NCI-H1694 treated with DMSO at 0.1 percent for 48 hours (cell line): ENCODE measurements at places on chromosomes 1 and 21.

- no peak for DNase-seq
Observed at GRCh38 chr1:156884560-156885184, 8.8 kb upstream of the PEAR1 start.

DNA sequence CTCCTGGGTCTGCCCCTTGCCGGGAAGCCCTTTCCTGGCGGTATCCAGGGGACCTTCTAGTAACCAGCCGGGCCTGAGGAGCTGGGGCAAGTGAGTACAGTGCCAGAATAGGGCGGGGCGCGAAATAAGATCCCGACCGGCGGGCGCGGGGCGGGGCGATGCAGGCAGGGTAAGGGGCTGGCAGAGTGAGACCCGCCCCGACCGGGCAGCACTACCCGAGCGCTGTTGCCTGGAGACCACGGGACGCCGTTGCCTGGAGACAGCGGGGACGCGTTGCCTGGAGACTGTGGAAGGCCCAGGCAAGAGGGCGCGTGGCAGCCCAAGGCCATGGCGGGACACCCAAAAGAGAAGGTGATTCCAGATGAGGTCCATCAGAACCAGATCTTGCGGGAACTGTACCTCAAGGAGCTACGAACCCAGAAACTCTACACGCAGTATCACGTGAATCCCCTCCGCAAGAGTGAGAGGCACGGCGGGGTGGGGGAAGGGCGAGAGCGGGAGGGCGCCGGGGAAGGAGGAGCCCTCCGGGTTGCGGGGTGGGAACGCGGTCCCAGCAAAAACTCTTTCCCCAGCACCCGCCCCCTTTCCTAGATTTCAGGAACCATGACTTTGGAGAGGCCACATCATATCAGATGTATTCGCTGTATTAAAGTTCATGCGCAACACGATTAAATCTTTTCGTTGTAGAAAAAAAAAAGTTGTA, 24.3 kb downstream of the EBNA1BP2 start:
- DNase-seq, result peak; percentile 71

DNA sequence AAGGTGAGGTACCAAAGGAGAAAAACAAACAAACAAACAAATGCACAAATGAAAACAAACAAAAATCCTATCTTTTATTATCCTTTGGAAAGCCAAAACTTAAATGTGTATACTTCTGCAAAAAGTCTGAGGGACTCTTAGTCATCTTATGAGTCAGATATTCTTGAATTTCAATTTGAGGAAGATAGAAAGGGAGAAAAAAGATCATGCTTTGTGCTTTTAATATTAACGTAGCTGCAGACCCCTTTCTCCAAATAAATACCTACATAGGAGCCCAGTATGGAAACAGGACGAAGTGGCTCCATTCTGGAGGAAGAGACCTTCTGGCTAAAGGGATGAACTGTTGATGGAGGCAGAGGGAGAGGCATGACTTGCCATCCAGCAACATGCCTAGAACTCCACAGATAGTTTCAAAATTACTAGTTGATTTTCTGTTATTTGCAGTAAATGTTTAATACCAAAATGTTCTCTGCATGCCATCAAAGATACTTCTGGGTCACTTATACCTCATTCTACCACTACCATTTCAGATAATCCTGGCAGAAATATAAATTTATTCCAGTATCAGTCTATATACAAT, 25.4 kb downstream of the NUP210L start:
- no peak for DNase-seq

- peak; percentile 5 for DNase-seq
Observed at GRCh38 chr1:33972676-33973395, 109.0 kb downstream of the HMGB4 start.

GRCh38 chr1:47323599-47324031, 9.7 kb upstream of the STIL start:
- DNase-seq, result no peak

DNA sequence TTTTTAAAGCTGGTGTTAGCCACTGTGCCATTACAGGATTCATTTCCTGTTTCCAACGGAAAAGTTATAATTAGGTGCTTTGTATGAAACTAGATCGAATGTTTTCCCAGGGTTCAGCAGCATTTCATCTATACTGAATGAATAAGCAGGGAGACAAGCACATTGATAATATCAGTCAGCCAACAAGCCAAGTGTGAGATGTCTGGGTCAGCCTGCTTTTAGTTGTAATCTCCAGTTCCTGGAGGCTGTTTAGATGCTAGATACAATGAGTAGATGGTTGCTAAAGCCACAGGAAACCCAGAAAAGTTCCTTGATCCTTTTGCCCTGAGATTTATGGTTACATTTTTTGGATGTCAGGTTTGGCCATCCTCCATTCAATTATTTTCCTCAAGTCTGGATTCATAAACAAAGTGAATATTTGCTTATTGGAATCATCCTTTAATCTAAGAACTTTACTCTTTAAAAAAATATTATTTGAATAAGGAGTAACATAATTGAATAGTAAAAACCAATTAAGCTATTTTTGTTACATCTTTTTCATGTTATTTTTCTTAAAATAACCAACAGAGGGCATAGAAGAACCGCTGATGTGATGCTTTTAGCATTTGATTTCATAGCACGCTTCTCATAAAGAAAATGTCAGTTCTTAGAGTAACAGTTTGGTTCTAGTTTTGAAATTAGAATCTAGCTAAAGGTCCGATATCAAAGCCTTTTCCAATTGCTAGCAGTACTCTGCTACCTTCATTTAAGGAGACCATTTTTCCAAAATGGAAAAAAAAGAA, 76.6 kb downstream of the HSPA13 start:
- peak; percentile 17 for DNase-seq

DNA sequence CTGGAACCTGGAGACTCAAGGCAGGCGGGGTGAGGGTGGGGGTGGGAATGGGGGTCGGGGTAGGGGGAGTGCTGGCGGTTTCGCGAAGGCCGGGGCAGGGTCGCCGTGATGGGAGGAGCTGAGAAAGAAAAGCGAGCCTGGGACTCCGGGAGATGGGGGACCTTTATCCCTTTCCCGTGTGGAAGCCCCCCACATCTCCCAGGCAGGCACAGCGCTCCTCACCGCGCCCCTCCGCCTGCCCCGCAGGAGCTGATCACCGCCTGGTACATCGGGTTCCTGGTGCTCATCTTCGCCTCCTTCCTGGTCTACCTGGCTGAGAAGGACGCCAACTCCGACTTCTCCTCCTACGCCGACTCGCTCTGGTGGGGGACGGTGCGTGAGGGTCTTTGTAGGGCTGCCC, 35.5 kb downstream of the KCNQ4 start:
- DNase-seq, result no peak

- DNase-seq, result no peak
Observed at GRCh38 chr1:15423355-15424077, 13.8 kb downstream of the EFHD2 start.

DNA sequence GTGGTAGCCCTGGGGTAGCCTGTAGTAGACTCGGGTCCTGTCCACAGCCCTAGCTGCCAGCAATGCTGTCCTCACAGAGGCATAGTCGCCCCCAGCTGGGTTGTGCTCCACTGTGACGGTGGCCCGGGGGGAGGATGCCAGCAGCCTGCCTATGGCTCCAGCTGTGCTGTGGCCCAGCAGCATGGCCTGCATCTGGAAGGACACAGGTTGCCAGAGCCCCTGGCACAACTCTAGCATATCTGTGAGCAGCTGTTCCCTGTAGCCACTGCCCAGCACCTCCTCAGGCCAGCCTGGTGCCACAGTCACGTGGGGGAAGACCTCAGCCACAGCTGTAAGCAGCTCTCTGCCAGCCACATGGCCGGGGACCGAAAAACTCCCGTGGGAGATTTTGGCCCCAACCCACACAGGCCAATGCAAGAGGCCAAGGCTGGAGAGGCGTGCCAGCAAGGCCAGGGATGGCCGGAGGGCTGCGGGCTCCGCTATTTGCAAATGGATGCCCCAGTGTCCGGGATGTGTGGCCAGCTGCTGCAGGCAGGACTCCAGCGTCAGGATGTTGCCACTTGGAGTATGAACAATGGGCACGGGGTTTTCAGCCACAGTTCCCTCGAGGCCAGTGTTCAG, 13.9 kb downstream of the FAM151A start:
- no peak for DNase-seq

GRCh38 chr1:2641381-2642130, 8.7 kb upstream of the MMEL1 start:
- no peak for DNase-seq

DNA sequence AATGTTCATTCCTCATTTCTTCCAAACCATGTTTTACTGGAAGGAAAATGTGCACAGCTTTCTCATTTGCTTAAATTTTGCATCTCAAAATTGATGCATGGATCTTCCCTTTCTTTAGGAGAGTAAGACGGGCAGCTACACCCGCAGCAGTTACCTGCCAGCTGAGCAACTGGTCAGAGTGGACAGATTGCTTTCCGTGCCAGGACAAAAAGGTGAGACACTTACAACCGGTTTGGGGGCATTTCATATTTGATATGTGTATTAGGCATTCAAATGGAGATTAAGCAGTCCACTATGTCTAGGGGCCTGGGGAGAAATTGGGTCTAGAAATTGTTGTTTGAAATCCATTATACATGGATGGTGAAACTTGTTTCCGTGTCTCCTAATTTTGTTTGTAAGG, 12.9 kb downstream of the C8A start:
- DNase-seq, result no peak

GRCh38 chr1:171792656-171793369, 11.4 kb downstream of the METTL13 start:
- DNase-seq, result no peak

DNA sequence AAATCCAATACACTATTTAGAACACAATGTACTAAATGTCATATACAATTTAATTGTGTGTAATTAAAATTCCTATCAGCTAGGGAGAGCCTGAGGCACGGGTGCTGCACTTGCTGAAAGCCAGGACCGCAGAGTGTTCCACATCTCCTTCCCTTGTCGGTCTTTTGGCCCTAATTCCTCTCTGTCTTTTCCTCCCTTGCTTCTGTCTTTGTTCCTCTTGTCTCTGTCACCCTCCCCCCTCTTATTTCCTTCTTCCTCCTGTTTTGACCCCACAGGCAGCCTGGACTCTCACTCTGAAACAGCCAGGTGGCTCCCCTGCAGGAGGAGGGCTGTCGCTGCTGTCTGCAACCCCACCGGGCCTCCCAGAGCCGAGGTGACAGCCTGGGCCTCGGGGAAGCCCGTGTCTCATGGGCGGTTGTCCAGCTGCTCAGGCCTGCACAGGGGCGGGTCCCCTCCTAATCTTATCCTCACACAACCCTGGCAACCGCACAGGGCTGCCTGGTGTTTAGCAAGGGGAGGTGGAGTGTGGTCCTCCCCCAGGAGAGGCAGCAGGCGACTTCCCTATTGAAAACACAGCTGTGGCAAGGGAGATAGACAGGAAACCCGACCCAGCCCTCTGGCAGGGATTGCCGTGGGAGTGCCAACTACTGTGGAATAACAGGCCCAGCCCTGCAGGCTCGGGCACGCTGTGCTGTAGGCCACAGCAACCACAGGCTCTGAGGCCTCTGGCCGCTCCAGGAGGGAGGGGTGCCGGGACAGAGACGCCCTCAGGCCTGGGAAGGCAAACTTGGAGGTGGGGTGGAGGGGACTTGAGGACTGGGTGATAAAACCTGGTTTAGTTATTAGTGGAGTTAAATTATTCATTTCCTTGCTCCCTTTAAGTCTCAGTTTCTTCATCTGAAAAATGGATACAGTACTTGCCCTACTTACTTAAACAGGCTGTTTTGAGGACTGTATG, 68.8 kb upstream of the WDR26 start:
- peak; percentile 97 for DNase-seq

DNA sequence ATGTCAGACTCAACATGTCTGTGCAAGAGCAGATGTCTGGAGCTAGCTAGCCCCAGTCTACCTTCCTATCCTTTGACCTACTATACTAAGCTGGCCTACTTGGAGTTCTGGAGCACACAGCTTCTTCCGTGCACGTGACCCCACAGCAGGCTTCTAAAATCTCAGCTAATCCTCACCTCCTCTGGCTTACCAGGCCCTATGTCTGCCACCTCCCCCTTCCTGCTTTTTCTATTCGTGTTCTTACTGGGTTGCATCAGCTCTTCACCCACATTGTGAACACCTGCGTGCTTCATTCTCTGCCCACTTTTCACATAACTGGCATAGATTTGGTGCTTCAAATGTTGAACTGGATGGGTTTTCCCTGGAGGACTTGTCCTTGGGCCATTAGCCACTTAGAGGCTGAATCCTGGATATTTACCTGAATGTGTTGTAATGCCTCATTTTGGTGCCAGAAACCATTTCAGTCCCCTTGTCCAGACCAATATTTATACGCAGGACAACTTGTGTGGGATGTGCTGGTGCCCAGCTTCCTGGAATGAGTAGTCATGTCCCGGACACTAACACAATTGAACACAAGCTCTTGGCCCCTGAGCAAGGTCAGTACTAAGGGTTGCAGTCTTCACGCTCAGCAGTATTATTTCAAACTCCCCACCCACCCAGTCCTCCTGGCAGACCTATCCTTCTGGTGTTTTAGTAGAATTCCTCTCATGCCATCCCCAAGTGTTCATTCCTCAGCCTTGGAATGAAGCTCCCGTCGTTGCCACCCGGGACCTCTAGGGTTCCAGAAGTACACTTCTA, 24.0 kb downstream of the TENT5C start:
- DNase-seq, result no peak

- DNase-seq, result no peak
Observed at GRCh38 chr1:152960452-152961044, 9.9 kb upstream of the SPRR4 start.

GRCh38 chr1:228081578-228082213, 812 bp upstream of the ARF1 start:
- DNase-seq, result no peak

DNA sequence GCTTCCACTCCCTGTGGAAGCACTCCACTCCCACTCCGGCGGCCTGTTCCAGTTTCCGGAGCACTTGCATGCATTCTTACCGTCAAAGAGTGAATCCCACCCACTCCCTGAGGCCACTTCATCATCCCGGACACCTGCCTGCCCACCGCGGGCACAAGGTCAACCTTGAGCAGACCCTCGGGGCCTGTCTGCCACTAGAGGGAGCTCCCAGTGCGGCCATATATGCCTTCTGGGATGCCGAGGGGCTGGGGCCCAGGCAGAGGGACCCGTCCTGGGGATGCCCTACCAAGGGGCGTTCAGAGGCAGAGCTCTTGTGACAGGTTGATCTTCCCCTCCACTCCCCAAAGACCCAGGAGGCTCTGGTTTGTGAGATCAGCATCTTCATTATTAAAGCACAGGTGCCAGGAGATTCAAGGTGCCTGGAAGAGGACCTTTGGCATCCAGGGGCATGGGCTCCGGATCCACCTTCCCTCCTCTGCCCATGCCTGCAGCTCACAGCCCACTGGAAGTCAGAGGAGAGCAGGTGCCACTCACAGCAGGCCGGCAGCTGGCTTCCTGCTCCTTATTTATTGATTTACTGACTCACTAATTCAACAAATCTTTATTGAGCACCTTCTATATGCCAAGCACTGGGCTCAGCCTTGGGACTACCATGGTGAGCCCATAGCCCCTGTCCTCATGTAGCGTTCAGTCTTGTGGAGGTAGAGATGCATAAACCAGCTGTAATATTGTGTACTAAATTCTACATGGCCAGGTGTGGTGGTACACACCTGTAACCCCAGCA, 47.3 kb downstream of the UBIAD1 start:
- no peak for DNase-seq

DNA sequence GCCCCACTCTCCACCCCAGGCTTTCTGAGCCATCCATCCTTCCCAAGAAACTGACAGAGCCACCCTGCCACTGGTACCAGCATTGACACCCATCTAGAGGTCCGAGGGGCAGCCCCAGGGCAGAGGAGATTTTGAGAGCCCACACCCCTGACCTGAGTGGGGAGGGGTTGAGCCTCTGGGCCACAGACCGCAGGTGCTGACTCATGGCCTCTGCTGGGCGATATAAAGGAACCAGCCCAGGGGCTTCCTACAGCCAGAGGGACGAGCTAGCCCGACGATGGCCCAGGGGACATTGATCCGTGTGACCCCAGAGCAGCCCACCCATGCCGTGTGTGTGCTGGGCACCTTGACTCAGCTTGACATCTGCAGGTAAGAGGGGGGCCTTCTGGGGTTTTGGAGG, at the start of gene PADI4:
TSS of gene PADI4 (plus strand) at position 252 of the 400 bp plus-strand sequence. CDS start at position 278, 26 bp downstream.
- no peak for DNase-seq
